Dorsolateral prefrontal cortex (tissue), 122 donors: ENCODE measurements at places on chromosomes 1 and 21. TPM values are rescaled to one million over a fixed set of nuclear protein-coding genes. Genes with fewer than 3 reads are reported as not detected.

Gene CELA3B
- not detected for total RNA-seq

DNA sequence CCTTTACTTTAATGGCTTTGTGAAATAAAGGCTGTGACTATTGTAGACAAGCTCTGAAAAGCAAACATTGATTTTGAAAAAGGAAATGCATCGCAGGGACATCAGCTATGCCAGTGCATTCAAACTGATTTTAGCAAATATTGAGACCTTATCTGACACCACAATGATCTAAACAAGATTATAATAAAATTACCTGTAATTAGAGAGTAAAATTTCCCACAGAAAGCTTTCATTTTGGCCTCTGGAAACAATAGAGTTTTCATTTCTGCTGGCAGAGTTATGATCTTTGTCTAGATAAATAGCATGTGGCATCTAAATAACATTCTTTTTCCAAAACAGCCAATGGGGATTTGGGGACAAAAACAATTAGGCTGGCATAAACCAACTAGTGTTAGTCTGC is 650.4 kb upstream of the PRMT6 start:
- no peak for DNase-seq

- DNase-seq, result peak; percentile 99
These were observed at the start of gene EIF4G3 for GRCh38 chr1:21176586-21177555. EIF4G3 (minus strand) TSS chr1:21176897; CDS start chr1:21002742, 174,155 bp downstream.

GRCh38 chr21:15874615-15875014 is 144.8 kb downstream of the USP25 start:
- no peak for DNase-seq

DNA sequence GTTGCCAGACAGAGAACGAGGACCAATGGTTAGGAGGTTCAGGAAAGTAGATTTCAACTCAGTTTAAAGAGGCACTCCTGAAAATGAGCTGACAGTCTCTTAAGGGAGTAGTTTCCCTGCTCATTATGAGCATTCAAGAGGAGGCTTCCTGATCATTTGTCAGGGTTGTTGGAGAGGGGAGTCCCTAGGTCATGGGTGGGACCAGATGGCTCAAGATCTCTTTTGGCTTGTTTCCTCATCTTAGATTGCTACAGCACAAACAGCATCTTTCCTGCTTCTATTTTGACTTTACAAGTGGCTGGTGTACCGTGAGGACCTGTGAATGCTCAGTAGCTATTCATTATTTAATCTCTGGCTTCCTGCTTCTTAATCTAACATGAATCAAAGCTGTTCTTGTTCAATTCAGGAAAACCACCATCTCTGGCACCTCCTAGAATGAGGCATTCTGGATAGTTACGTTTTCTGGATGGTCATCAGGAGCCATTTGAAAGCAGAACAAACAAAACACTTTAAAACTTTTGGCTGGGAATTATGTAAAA is 47.6 kb downstream of the PEX14 start:
- no peak for DNase-seq

- no peak for DNase-seq
These were observed 31.9 kb downstream of the PRKCZ start for GRCh38 chr1:2082064-2082463.
